ENCODE measurements at places on chromosomes 16 and 17.

- no peak for DNase-seq
These were observed 7.6 kb downstream of the KRT24 start for GRCh38 chr17:40695874-40696472.

GRCh38 chr16:63945806-63946205 is 1176.1 kb downstream of the CDH11 start:
- DNase-seq: peak; percentile 32

- no peak for DNase-seq
These were observed 117.6 kb downstream of the RMI2 start for GRCh38 chr16:11462861-11463260.

- DNase-seq: peak; percentile 61
These were observed 22.8 kb downstream of the FAM117A start for GRCh38 chr17:49741009-49741691.

DNA sequence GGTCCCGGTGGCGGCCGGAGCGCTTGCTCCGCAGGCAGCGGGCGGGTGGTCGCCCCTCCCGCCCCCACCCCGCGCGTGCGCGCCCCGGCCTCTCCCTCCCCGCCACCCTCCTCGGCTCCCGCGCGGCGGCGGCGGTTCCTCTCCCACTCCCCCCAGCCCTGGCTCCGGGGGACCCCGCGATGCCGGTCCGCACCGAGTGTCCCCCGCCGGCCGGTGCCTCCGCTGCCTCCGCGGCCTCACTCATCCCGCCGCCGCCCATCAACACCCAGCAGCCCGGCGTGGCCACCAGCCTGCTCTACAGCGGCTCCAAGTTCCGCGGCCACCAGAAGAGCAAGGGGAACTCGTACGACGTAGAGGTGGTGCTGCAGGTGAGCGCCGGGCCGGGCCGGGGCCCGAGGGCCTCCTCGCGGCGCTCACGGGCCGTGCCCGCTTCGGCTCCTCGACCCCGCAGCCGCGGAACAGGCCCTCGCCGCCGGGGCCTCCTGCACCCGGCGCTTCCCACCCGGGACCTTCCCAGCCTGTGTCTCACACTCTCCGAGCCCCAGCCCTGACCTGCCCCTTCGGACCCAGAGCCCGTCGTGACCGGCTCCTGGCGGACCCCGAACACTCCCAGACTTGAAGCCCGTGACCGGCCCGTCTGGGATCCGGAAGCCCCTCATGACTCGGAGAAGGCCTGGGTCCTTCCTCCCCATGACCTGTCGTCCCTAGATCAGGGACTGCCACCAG is 490 bp downstream of the GID4 start:
- peak; percentile 64 for DNase-seq

GRCh38 chr17:79521225-79521624 is 89.6 kb downstream of the RBFOX3 start:
- DNase-seq: no peak

DNA sequence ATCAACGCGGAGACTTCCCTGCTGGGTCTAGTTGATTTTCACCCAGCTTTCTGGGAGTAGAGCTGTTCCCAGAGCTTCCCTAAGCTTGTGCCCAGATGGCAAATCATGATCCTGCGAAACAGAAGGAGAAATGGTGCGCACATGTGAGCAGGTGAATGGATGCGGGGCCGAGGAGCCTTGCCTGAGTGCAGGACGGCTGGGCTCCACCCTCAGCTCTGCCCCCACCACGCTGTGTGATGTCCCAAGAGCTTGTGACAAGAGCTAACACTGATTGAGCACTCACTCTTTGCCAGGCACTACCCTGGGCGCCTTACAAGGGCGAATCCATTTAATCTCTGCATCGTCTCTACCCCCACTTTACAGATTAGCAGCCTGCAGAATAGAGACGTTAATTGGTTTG is 162.7 kb upstream of the RPL38 start:
- DNase-seq: no peak

DNA sequence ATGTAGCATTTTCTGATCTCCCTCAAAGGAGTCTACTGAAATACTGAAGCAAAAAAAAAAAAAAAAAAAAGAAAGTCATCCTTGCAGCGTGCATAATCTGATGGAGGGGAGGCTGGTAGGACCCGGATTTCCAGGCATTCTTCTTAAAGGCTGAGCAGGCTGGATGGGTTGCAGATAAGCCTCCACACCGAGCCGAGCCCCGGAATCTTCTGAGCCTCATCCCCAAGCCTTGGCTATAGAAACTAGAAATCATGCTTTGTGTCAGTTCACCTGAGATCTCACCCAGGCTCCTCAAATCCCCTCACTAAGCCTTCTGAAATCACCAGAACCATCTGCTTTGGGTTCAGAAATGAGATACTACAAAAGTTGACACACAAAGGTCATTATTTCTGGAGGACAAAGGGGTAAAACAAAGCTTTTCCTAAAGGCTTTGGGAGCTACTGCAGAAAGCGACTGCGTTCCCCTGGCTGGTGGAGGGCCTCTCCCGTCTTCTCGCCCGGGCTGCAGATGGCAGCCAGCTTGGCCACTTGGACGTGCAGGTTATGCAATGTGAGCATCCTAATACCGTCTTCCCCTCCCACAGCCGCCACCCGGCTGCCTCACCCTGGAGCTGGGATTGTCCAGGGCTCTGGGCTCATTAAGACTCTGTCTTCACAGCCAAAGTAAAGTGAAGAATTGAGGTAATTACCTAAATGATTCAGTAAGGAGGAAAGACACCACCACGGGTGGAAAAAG is 4.7 kb upstream of the CACNG4 start:
- DNase-seq: no peak

- no peak for DNase-seq
These were observed 44.3 kb downstream of the RGS9 start for GRCh38 chr17:65181237-65182061.

- DNase-seq: no peak
These were observed 18.1 kb downstream of the GSE1 start for GRCh38 chr16:85631230-85631629.

DNA sequence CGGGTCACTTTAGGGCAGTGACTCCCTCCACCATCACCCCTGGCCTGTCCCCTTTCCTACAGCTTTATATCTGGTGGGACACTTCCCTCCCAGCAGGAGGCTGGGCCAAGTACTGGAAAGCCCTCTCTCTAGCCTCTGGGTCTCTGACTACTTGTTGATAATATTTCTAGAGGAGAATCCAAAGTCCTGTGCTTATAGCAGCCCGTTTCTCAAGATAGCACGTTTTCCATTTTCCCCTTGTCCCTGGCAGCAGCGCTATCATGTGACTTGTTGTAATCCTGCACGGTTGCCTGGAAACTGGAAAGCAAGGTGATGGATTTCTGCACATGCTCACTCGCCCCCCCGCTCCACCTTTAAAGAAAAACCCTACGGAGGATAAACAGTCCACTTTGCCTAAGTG is 3.3 kb upstream of the AXIN2 start:
- DNase-seq: no peak

DNA sequence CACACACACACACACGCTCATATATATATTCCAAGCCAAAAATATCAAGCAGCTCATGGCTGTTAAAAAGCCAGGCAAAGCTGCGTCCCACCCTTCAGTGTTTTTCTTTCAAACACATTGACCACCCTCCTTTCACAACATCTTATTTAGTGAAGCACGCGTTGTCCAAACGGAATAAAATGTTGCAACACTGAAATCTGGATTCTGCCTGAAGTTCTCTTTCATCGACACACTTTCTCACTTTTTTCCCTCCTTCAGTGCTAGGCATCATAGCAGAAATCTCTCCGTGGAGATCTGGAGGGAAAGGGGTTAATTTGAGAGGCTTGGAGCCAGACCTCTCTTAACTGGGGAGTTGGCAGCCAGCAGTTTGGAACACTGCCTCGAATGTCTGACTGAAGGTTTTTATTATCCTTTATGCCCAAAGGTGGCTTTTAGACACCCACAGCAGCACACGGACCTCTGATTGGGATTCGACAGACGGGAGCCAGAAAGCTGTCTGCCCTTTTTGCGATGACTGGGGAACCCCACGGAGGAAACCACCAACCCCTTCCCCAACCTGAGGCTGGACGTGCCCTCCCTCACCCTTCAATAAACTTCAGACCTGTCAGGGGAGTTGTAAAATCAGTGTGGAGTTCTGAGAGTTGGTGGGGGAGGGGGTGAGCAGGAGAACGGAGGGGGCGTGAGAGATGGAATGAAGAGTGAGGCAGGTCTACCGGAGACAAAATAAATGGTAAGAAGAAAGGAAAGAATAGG is 833.6 kb upstream of the SOX9 start:
- DNase-seq: peak; percentile 24

DNA sequence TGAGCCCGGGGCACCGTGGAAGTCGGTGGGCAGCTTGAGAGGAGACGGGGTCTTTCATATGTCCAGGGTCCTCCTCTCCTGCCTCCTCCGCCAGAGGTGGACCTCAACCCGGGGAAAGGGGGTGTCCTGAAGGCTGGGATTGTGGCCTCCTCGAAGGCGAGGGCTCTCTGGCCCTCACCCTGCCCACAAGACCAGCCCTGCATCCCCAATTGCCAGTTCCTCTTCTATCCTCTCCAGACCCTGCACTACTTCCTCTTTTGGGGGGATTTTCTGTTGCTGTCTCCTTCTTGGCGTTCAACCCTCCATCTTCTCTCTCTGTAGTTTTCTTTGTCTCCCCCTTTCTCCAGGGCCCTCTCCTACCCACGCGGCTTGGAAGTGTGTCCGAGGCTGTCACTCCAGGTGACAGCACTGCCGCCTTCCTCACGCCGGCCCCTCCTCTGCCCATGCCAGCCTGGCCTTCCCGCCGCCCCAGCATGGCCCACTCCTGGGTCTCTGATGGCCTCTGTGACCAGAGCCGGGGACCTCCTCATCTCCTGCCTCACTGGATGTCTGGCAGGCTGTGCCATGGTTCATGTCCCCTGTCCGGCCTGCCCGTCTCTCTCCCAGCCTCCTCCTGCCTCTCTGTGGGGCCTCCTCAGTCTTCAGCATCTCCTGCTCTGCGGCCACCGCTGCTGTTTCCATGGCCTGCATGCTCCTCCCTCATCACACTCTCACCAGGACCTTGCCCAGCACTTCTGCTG is 2.4 kb upstream of the ITGAX start:
- DNase-seq: no peak

- no peak for DNase-seq
These were observed 14.3 kb upstream of the SLC38A8 start for GRCh38 chr16:84056933-84057332.

DNA sequence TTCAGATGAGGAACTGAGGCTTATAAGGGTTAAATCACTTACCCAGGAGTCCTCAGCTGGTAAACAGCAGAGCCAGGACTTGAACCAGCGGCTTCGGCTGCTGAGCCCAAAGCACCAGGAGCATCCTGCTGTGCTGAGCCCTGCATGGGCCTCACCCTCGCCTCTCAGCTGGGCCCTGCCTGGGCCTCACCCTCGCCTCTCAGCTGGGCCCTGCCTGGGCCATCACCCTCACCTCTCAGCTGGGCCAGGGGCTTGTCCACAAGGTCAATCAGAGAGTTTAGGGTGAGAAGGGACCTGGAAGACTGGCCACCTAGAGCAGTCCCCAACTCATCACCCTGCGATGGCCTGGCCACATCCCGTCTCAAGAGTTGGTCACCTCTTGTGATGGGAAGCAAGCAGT is 4.2 kb downstream of the STAC2 start:
- DNase-seq: no peak

DNA sequence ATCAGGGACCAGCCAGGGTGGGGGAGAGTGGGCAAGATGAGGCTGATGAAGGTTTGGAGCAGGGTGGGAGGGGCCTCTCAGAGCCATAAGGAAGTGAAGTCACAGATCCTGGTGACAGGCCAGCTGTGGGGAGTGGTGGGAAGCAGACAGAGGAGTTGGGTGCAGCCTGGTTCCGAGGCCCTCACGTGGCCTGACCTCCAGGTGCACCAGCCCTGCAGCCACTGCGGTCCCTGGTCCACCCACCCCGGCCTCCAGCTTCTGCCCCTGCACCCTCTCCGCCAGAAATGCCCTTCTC is 3.9 kb upstream of the ZFPM1 start:
- DNase-seq: no peak

GRCh38 chr17:56305007-56305406 is 151.7 kb downstream of the ANKFN1 start:
- DNase-seq: no peak

DNA sequence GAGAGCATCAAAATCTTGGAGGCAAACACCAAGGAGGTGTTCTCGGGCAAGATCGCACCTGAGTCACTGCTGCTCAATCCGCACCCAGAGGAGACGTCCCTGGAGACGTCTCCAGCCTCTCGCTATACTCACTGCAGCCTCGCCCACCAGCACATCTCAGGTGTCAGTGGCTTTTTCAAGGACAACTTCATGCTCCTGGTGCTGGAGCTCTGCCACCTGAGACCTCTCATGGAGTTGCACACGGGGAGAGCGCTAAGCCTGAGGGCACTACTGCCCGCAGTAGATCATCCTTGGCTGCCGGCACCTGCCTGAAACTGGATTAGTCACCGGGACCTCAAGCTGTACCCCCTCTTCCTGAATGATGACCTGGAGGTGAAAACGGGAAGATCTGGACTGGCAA is 2.6 kb upstream of the MBTPS1 start:
- no peak for DNase-seq

GRCh38 chr17:32854832-32855389 is 22.0 kb downstream of the MYO1D start:
- no peak for DNase-seq

DNA sequence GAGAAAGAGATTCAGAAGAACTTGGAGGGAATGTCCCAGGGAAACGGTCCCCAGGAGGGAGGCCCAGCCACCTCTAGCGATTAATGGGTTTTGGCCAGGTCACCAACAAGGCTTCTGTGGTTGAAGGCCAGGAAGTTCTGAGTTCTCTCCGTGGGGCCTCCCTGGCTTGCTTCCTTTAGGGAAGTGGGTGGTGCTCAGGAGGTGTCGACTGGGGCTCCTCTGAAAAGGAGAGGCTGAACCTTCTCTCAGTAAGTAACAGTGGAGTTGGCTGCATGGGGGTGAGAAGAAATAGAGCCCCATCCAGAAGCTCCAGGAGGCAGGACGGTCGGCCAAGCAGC is 77.1 kb upstream of the GSE1 start:
- no peak for DNase-seq

DNA sequence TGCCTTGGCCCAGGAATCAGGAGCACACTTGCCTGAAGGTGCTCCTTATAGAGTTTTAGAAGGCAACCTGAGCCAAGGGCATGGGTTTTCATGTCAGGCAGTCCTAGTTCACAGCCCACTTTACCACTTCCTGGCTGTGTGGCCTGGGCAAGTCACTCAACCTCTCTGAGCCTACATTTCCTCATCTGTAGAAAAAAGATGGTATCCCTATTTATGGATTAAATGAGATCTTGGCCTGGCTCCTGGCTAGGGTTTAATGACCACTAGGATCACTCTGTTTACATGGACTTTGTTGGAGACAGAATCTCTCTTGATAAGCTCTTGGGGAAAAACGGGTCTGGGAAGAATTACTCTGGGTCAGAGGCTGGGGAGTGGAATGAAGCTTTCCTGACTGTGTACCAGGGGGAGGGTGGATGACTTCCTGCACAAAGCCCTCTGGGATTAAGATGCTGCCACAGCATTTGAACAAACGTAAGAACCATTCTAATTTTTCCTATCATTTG is 2.3 kb downstream of the MT2A start:
- DNase-seq: no peak
